ENCODE measurements at places on chromosomes 2 and 18.

GRCh38 chr2:162732946-162733698 is 105.4 kb downstream of the KCNH7 start:
- no peak for DNase-seq

- DNase-seq: no peak
These were observed 203.9 kb upstream of the PIK3C3 start for GRCh38 chr18:41751161-41751560.

DNA sequence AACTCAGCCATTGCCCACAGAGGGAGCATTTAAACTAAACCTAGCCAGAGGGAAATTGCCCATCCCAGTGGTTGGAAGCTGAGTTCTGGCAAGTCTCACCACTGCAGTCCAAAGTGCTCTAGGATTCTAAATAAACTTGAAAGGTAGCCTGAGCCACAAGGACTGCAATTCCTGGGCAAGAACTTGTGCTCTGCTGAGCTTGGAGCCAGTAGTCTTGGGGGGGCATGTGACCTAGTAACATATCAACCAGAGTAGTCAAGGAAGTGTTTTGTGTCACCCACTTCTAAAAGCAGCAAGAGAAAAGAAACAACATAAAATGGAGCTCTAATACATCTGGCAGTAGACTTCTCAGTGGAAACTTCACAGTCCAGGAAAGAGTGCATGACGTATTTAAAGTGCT is 167.0 kb downstream of the PTH2R start:
- no peak for DNase-seq

GRCh38 chr2:168717790-168718502 is 84.5 kb upstream of the NOSTRIN start:
- DNase-seq: no peak

- DNase-seq: no peak
These were observed 34.4 kb upstream of the PKDCC start for GRCh38 chr2:42013409-42013808.

GRCh38 chr2:122174061-122174460 is 418.6 kb downstream of the TSN start:
- no peak for DNase-seq
